Activated naive CD4-positive, alpha-beta T cell treated with anti-CD3 and anti-CD28 coated beads, Interleukin-2, amount 50 U/mL, for 16 hours (primary cell): ENCODE measurements at places on chromosomes 3 and 15.

DNA sequence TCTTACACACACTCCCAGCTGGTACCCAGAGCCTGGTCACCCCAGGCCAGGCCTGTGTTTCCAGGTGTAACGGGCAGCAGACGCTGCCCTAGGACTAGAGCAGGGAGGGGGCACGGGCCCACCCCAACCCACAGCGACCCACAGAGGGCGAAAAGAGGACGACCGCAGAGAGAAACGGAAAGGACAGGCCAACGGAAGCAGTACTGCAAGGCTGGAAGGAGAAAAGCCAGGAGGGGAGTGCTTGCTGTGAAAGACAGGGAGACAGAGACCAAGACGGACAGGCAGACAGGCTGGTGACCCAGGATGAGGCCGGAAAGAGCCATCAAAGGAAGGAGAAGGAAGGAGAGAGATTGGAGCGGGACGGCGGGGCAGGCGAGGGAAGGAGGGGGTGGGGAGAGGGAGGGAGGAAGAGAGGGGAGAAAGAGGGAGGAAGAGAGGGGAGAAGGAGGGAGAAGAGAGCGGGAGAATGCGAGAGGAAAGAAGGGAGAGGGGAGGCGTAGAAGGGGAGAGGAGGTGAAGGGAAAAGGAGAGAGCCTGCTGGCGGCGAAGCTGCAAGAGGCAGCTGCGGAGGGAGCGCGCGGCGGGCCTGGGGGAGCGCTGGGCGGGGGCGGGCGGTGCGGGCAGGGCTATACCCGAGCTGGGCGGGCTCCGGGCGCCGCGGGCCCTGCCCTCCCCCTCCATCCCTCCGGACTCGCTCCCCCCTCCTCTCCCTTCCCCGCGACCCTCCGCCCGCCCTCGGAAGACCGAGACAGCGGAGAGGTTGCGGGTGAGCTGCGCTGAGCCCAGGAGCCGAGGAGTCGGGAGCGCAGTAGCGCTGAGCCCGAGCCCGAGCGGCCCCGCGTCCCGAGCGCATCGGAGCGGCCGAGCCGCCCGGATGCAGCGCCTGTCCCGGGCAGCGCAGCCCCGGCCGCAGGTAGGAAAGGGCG is at the start of gene SLC6A1:
SLC6A1 (plus strand) TSS at position 732 of the 926 bp plus-strand sequence. CDS start 24,464 bp downstream, outside the sequence.
- no peak for DNase-seq

- no peak for DNase-seq
These were observed 8.8 kb downstream of the NEK10 start for GRCh38 chr3:27360113-27361078.

GRCh38 chr3:155282385-155283091 is 10.9 kb downstream of the STRIT1 start:
- DNase-seq: no peak

GRCh38 chr3:163538387-163538786 is 1539.9 kb downstream of the SI start:
- no peak for DNase-seq

DNA sequence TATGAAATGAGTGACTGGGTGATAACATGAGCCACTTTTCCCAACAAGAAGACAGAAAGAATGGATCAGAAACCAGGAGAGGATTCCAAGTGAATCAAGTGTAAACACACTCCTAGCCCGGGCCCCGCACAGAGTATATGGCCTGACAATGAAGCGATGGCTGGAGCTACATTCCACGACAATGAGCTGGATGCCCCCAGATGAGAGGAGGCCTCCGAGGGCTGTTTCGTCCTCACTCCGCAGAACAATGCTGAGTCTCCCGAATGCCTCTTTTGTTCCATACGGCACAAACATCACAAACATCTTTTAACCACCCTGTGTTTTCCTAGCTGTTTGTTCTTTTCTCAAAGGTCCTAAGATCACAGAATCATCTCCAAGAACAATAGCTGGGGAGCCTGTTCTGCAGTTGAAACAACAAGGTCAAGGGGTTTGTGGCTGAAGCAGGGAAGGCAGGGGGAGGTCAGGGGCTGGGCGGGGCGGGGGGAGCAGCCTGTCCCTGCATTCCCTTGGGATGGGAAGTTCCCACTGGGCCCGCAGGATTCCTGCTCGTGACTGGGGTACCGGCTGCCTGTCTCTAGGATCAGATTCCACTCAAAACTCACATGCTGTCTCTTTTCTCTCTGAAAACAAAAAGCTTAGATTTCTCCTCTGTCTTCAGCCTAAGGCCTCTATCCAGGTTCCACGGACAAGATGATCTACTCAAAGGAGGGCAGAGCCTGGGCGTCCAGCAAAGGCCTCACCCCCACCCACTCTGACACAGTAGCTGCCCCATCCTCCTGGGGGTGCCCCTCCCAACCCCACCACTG is 151.3 kb downstream of the XXYLT1 start:
- no peak for DNase-seq

- DNase-seq: no peak
These were observed 28.8 kb upstream of the CCDC50 start for GRCh38 chr3:191300422-191300821.

DNA sequence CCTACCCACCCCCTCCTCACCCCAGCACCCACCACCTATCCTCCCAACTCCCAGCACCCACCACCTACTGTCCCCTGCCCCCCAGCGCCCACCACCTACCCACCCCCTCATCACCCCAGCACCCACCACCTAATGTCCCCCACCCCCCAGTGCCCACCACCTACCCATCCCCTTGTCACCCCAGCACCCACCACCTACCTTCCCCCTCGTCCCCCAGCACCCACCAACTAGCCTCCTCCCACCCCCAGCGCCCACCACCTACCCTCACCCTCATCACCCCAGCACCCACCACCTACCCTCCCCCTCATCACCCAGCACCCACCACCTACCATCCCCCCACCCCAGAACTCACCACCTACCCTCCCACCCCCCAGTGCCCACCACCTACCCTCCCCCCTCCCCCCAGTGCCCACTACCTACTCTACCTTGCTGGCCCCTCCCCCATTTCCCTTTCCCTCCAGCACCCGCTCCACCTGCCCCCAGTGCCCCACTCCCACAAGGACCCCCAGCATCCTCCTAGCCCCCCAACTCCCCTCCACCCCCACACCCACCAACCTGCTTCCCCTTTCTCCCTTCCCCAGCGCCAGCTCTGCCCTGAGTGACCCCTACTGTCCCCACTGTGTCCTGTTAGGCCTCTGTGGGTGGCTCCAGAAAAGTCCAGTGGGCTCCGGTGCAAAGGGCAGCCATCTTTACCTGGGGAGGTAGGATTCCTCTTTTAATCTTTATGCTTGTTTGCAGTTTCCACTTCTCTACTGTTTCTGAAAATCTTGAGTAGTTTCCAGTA is 1.2 kb downstream of the UROC1 start:
- no peak for DNase-seq

DNA sequence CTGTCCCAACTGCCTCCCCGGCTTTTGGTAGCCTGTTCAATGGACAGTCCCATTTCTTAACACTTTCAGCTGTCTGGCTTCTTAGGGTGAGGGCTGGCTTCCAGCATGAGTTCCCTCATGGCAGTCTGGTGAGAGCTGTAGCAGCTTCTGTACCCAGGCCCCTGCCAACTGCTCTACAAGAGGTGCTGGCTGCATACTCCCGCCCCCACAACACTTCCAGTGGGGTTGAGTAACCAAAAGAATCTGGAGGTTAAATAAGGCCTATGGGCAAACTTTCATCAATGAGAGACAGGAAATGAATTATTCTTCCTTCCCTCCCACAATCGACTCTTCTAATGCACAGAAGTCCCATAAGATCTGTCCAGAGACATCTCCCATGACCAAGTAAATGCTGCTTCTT is 145.0 kb downstream of the NEK10 start:
- DNase-seq: no peak

DNA sequence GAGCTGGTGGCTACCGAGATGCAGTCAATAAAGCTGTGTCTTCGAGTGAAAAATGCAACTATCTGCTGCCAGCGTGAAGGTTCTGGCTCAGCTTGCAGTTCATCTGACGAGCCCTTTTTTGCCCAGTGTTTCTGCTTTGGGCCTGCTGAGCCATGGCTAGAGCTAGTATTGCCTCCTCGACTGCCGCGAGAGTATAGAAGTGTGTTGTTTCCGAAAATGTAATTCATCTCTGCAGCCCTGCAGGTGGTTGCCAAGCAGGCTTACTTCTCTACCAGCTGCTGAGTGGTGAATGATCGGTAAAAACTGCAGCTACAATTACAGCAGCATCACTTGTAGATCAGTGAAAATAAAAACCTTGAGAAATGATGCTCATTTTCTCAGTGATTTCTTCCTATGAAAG is 114.8 kb downstream of the DLG1 start:
- DNase-seq: no peak

- DNase-seq: no peak
These were observed 49.2 kb upstream of the CTDSPL start for GRCh38 chr3:37812499-37812896.

- no peak for DNase-seq
These were observed 129.7 kb upstream of the UBE2E1 start for GRCh38 chr3:23676093-23676492.

DNA sequence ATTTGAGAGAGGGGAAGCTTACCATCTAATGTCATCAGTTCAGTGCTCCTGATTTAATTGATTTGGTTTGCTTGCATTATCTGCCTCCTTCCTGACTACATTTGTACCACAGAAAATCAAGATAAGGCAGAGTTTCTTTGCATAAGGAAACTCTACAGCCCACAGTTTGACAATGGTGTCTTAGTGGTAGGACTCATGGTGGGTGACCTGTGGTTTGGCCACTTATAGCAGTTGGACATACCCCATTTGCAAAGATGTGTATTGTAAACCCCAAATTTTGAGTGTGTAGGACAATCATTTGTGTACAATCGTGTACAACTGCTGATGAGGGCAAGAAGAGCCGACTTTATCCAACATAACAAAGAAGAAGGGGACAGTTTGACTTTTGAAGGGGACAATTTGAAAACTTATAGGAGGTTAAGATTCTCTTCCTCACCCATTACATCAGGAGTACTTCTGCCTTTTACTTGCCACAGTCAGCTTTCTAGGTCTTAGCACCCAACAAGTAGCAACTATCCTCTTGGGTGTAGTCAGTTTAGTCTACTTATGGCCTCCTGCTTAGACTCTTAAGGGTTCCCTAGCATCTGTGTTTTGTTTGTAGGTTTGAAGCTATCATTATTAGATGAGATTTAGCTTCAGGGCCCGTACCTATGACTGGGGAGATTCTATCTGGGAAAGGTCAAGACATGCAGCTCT is 6.2 kb downstream of the TGFBR2 start:
- DNase-seq: no peak

DNA sequence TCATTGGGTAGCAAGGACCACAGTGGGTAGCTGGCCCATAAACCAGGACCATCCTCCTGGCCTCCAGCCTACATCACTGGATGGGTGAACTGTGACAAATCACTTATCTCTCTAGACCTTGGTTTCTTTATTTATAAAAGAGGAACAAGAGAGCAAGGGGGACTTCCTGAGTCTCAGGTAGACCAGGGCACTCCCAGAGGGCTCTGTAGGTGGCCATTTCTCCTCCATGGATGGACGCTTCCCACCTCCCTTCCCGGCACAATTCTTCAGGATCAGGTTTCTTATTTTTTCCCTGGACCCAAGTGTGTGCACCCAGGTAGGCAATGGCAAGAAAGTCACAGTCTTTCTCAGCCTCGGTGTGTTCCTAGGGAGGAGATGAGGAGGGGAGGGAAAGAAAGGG is 41.4 kb upstream of the SPATA12 start:
- DNase-seq: no peak

DNA sequence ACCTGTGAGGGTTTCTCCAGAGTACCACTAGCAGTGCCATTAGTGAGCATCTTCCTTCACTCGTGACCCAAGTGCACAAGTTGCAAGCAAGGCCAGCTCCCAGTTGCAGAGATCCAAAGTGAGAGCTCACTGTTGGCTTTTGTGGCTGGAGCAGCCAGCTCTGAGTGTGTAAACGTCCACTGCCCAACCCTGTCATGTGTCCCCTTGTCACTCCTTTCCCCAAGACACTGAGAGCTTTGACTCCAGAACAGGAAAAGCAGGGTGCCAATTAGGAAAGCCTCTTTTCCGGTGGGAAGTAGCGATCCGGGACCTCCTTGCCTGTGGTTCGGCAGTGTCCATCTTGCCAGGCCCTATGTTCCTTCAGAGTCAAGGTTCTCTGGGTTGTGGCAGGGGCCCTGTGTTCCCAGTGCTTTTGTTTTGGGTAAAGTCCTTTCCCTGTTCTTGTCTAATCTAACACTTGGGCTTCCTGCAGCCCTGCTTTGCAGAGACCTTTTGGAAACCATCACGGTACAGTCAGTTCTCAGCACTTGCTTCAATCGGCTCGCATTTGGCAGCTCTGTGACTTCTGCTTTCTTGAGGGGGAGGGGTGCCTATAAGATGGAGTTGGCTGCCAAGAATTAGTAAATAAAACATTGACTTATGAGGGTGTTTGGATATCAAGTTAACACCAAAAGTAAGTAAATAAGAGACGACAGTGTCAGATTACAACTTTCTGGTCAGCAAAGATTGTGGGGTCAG is 90.5 kb downstream of the DNASE1L3 start:
- no peak for DNase-seq

DNA sequence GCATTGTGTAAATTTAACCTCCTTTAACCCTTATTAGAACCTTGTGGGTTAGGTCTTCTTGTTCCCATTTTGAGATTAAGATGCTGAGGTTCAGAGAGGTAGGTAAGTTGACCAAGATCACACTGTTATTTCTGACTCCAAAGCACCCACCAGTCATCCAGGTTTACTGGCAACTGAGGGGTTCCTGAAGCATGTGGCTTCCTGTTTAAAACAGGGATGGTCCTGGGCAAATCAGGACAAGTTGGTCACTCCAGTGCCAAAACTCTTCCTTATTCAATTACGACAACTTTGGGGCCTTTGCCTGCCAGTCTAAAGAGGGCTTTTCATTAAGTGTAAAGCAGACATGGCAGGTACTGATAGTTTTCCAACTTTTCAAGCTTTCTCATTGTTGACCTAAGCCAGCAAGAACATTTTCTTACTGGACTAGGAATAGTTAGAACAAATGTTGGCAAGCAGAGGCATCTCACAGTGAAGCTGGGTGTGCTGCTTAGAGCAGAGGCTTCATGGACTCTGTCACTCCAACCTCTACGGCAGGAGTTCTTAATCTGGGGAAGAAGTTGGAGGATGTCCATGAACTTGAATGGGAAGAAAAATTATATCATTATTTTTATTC is 149.4 kb upstream of the ADAMTS9 start:
- no peak for DNase-seq

DNA sequence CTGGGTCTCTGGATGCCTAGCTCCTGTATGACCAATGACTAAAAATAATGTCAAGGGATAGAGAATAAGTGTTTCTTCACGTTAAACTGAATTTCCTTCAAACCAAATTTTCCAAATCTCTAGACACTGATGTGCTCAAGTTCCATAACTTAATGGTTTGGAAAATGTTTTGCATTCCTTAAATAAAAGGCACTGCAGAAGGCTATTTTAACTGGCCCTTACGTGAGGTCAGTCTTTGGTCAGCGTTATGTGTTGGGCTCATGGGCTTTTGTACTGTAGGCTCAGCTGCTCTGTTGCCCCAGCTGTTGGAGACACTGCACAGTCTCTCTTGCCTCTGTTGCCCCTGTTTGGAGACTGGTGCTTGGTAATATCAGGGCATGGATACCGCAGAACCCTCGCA is 188.5 kb downstream of the TPRG1 start:
- no peak for DNase-seq

GRCh38 chr3:188900421-188900951 is 271.3 kb upstream of the TPRG1 start:
- DNase-seq: no peak

DNA sequence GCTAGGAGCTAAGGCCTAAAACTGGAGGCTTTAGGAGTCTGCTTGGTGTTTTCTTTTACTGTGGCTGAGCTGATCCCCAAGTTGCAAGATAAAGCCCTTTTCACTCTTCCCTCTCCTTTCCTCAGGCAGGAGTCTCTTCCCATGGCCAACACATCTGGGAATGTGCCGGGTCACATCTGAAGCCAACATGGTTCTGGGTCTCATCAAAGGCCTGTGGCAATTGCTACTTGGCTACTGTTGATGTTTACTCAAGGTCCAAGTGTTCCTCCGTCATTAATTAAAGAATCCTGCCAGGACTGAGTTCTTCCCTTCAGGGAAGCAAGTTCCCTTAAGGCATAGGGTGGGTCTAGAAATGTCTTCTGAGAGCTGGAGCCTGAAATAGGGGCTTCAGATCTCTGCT is 230.2 kb downstream of the GBE1 start:
- DNase-seq: no peak
